Tongue (tissue), 3 donors: ENCODE measurements at places on chromosomes 6 and 20. TPM values are rescaled to one million over a fixed set of nuclear protein-coding genes. Genes with fewer than 3 reads are reported as not detected.

DNA sequence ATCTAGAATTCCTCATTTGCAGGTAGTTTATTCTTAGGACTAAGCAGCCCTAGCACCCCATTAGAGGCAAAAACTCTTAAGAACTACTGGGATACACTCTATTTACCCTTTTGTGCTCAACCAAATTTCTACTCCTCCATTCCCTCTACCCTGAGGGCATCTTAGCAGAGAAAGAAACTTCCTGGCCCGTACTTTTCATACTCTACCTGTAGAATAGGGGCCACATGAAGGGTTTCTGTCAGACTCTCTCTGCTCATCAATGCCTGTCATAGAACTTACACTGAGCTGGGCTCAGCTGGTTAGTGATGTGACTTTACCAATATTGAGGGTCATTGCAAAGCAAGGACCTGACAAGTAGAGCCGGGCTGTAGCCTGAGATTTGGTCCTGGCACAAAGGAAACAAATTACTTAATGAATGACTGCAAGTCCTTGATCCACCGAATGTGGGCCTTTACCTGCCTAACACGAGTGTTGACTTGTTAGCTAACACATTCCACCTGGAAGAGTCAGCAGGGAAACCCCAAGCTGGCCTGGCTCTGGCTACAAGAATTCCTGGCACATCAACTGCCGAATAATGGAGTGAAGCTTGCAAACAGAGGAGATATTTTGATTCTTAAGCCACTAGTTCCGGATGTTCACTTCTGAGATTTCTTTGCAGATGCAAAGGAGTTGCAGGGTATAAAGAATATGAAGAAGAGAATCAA, 280.5 kb upstream of the JAG1 start:
- no peak for DNase-seq

PBOV1 gene
- not detected for total RNA-seq

- no peak for DNase-seq
These were observed 1516.9 kb upstream of the DEFB115 start for GRCh38 chr20:29740601-29740950.

GRCh38 chr6:52221302-52221701, 23.0 kb downstream of the IL17F start:
- no peak for DNase-seq

GRCh38 chr6:109513571-109514071, 30.6 kb upstream of the ZBTB24 start:
- DNase-seq, result no peak

GRCh38 chr6:169092375-169092774, 161.3 kb downstream of the THBS2 start:
- DNase-seq, result no peak

TAAR8 gene
- total RNA-seq, result not detected

RIPPLY2 gene
- total RNA-seq, result not detected

DEFB124 gene
- total RNA-seq, result not detected

DNA sequence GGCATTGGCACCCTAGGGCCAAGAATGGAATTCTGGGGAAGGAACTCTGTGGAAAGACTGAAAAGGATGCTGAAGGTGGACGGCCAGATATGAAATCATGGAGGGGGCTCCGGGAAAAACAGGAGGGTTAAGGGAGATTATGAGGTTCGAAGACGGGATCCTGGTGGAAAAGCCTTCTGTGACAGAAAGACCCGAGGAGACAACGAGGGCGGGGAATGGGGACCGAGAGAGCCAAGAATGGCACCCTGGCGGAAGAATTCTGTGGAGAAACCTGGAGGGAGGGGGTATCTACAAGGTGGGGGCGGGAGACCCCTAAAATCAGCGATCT, 426 bp downstream of the TRMT6 start:
- no peak for DNase-seq

DNA sequence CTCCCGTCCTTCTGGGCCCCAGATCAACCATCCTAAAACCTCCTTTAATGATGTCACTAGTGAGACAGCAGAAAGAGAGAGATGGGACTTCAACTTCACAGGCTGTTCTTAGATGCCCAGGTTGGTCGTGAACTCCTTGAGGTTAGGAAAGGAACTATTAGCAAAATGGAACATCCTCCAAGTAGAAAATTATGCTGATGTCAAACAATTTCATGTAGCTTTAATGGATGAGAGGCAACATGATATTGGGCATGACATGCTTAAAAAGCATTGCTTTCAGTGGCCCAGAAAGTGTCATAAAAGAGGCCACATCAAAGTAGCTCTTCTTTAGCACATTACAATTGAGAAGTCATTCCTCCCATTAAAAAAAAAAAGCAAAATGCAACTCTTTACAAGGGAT, 248.1 kb downstream of the PTPRT start:
- DNase-seq, result no peak

GRCh38 chr6:159117563-159117962, 51.6 kb upstream of the FNDC1 start:
- DNase-seq, result no peak

- DNase-seq, result no peak
These were observed 5.9 kb downstream of the TMEM239 start for GRCh38 chr20:2822073-2822472.

DNA sequence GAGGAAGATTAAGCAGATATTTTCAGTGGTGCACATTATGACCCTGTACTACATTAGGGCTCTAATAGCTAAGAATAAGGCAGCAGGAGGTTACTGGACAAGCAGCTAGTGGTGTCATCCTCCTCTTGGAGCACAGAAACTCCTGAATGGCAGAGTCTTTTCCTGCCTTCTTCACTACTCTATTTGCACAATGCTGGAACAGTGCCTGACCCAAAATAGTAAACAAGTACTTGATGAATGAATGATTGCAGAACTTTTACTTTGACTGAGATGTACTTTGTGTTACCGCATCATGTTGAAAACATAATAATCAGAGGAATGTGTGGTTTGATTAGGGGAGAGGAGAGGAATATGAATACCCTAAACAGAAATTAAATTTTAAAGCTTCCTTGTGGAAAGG, 30.0 kb upstream of the UST start:
- no peak for DNase-seq

ISM1 gene
- 7.6 TPM for total RNA-seq

MYH7B gene
- 6.1 TPM for total RNA-seq
